Progenitor cell of endocrine pancreas (in vitro differentiated cells): ENCODE measurements at places on chromosomes 1 and 21. TPM values are rescaled to one million over a fixed set of nuclear protein-coding genes. Genes with fewer than 3 reads are reported as not detected.

Gene OR10J5
- total RNA-seq = not detected in 2 replicates

Gene IQGAP3
- 29.6 and 32.4 TPM in 2 replicates for total RNA-seq

Gene LRRC8C
- total RNA-seq = 3.2 and 3.3 TPM in 2 replicates

Gene OR2G6
- total RNA-seq = not detected in 2 replicates

Gene IL20
- not detected in 2 replicates for total RNA-seq

Gene DIO1
- 1.1 and 1.3 TPM in 2 replicates for total RNA-seq

Gene ERG
- total RNA-seq = not detected in 2 replicates

Gene ADGRL4
- total RNA-seq = not detected in 2 replicates

Gene OR2M3
- total RNA-seq = not detected in 2 replicates

Gene WDR64
- 0.07 TPM in 1 of 2 replicates, not detected in the other for total RNA-seq

Gene WNT9A
- total RNA-seq = 1.2 TPM in 2 replicates
